ENCODE measurements at places on chromosomes 6 and 20.

GRCh38 chr20:41329435-41330342, 10.9 kb upstream of the LPIN3 start:
- DNase-seq = peak; percentile 95

- peak; percentile 44 for DNase-seq
These were observed 45.8 kb upstream of the ARID1B start for GRCh38 chr6:156731396-156731795.

- DNase-seq = no peak
These were observed 43.3 kb downstream of the MGME1 start for GRCh38 chr20:18011951-18012645.

DNA sequence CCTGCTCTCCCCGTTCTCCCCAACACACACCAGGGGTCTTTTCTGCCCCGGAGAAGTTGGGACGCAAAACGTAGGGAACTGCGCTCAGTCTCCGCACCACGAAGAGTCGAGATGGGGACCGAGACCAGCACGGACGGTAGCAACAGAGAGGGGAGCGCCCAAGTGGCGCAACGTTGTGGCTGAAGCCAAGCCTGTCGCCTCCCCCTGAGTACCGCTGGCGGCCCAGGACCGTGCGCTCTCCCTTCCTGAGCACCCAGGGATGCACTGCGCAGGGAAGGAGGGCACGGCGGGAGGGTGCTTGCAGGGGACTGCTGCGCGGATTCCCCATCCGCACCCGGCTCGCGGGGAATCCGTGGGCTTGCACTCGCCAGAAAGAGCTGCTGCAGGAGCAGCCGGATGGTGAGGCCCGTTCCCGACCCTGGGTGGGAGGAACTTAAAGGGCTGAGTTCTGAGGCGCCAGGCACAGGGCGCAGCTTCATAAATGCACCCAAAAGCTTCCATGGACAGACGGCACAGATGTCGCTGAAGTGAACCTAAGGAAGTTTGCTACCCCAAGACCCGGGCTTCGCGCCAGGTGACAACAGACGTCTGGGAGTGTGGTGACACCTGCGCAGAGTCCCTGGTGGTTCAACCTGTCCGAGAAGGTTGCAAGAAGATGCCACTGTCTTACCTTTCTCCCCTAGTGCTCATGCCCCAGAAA, 178.7 kb downstream of the TBXT start:
- no peak for DNase-seq

DNA sequence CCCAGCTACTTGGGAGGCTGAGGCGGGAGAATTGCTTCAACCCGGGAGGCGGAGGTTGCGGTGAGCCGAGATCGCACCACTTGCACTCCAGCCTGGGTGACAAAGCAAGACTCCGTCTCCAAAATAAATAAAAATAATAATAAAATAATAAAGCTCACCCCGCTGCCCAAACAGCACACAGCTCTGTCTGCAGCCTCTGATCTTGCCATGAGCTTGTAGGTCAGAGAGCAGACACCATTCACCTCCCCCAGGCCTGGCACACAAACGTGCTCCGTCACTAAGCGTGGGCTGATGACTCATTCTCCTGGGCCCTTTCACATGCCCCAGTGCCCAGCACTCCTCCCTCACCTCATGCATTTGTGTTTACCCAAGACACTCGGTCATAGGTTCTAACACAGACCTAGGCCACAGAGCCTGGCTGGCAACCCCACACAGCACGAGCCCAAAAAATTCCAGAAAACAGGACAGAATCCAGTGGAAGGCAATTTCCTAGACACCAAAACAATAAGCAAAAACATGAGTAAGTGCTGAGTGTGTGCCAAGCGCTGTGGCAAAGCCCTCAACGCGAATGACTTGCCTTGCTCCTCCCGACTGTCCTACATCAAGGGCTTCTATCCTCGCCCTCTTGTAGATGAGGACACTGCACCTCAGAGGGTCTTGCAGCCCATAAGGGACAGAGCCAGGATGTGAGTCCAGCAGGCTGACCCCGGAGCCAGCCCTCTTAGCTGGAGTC, 18.0 kb downstream of the ATP9A start:
- DNase-seq = peak; percentile 98

DNA sequence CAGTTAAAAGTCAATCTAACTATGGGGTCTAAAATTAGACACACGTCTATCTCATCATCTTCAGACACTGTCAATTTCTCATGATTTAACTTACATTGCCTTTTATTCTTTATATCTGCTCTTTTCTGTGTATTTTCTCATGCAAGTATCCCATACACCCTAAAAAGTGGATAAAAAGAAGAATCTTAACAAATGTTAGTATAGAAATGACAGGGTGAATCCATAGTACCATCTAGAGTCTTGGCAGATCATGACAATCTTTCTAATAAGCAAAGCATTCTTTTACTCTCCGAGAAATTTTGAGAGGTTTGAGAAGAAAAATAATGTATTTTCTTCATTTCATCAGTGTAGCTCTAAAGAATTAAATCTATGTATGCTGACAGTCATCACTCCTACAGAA, 382.7 kb downstream of the C6orf118 start:
- no peak for DNase-seq

DNA sequence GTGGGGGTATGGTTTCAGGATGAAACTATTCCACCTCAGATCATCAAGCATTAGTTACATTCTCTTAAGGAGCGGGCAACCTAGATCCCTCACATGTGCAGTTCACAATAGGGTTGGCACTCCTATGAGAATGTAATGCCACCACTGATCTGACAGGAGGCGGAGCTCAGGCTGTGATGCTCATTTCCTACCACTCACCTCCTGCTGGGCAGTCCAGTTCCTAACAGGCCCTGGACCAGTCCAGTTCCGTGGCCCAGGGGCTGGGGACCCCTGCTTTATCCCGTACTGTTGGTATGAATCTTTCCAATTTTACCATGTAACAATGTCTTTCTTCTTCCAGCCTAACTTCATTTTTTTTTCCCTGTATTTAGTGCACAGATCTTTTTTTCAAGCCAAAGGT, 94.9 kb downstream of the OGFRL1 start:
- DNase-seq = no peak

- no peak for DNase-seq
These were observed 272.0 kb upstream of the SOX4 start for GRCh38 chr6:21321531-21321930.

GRCh38 chr6:78322068-78322845, 545.1 kb upstream of the IRAK1BP1 start:
- no peak for DNase-seq

DNA sequence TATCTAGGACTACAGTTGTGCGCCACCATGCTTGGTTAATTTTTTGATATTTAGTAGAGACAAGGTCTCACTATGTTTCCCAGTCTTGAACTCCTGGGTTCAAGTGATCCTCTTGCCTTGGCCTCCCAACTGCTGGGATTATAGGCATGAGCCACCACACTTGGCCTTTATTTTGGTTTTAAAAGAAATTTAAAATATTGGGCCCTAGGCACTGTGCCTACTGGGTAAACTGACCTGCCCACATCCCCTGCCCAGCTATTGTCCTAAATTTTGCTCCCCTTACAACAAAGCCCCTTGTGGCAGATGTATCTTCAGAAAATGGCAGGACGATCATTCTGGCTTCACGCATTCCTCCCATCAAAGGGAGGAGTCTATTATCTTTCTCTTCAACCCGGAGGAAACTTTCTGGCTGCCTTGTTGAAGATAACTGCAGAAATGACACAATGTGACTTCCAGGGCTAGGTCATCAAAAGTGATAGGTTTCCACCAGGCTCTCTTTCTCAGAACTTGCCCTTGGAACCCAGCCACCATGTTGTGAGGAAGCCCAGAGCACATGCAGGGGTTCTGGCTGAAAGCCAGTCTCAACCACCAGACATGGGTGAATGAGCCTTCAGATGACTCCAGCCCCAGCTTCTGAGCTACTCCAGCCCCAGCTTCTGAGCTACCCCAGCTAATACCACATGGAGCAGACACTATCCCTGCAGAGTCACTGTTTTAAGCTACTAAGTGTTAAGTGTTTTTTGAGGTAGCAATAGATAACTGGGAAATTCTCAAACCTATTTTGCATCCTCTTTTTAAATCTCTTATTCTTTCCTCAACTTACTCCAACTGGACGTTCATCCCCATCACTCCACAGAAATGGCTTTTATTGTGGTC, 4.6 kb upstream of the GUCA1B start:
- DNase-seq = peak; percentile 83

GRCh38 chr6:116994447-116994846, 117.4 kb downstream of the RFX6 start:
- no peak for DNase-seq

DNA sequence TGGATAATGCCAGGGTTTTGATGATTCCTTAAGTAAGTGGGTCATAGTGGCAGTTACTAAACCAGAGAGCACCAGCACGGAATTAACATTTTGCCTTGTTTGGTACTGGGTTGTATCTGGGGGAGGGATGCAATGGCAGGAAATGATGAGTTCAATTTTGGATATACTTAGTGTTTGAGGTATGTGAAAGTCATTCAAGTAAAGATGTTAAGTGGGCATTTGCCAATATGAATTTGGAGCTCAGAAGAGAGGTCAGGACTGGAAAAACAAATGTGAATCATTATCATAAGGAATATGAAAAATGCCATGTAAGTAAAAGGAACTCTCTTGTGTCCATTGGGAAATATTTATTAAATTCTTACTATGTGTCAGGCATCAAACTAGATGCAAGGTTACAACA, 6.2 kb downstream of the PXT1 start:
- peak; percentile 25 for DNase-seq

DNA sequence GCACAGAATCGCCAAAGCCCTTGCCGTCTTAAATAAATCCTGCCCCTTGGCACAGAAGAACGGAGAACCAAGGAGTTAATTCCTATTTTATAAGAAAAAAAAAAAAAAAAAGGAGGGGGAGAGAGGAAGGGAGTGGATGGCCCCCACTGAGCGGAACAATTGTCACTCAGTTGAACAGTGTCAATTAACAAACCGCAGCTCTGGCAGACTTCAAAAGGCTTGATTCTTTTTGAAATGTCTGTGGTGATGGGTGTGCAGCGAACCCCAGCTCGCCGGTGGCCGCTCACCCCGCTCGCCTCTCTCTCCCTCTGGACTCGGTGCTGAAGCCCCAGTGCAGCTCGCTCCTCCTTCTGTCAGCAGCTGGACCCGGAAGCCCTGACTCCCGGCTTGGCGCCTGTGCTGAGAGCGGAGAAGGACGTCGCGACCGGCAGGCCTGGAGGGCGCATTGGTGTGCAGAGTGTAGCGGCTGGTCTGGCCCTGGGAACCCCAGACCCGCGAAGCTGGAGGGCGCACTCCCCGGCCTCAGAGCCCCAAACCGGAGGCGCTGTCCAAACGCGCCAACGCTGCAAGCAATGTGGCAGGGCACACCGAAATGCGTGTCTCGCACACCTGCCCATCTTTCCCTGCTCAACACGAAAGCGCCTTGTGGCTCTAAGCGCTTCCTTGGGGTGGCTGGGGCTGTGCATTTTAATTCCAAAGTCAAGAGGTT, 3.4 kb downstream of the LINC00237 start:
- peak; percentile 45 for DNase-seq

GRCh38 chr20:46928580-46929132, 34.0 kb downstream of the EYA2 start:
- peak; percentile 45 for DNase-seq

- no peak for DNase-seq
These were observed 100.9 kb upstream of the PRDM1 start for GRCh38 chr6:105985098-105985815.

DNA sequence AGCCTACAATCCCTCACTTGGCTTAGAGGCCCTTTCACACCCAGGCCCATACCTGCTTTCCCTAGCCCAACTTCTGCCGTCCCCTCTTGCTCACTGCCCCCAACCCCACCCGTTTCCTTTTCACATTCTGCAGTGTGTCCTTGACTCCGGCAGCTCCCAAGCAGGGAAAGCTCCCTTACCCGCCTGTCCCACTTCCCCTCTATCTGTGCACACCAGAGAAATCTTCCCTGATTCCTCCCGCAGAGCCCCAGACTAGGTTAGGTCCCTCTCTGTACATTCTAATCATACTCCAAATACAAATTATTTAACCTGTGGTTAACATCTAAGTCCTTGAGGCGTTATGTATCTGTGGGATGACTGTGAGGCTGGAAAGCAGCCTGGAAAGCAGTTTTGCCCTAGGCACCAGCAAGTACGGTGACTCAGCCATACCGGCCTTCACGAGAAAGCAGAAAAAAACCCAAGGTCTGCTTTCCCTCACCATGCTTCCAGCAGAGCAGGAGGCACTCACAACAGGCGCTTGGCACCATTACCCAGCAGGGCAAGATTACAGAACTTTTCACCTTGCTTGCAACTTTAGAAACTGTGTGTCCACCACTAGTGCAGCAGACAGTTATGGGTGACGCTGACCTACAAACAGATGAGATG, 22.3 kb downstream of the ELOVL5 start:
- peak; percentile 98 for DNase-seq

DNA sequence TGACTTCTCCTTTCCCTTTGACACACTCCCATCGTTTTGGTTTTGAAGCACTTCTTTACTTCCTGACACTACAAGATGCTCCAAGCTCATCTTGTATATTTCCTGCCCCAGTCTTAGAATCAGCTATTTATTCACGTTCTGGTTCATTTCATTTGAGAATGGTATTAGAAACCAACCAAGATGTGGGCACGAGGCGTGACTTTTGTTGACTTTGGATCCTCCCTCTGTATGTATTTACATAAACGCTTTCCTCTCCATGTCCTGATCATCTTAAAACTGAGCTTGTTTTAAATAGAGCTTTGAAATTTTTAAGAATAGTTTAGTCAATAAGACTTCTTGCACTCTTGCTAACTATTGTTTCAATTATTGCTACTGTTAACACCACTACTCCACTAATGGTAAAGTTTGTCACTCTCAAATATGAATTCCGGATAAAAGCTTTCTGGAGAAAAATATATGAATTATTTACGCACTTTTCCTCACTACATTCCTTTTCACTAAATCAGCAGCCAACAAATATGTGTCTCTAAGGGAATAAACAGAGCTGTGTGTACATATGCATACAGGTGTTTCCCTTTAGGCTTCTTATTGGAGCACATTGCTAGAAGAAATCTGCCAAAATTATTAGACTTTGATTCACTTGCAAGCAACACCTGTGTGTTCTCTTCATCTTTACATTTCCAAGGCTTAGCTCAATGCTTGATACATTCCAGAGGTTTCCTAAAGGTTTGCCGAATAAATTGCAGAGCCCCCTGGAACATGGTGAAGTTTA, 77.3 kb upstream of the TMEM244 start:
- no peak for DNase-seq

- no peak for DNase-seq
These were observed at the start of gene LIME1 for GRCh38 chr20:63735859-63736718. LIME1 (plus strand) TSS chr20:63736664; CDS start chr20:63737550, 886 bp downstream.

DNA sequence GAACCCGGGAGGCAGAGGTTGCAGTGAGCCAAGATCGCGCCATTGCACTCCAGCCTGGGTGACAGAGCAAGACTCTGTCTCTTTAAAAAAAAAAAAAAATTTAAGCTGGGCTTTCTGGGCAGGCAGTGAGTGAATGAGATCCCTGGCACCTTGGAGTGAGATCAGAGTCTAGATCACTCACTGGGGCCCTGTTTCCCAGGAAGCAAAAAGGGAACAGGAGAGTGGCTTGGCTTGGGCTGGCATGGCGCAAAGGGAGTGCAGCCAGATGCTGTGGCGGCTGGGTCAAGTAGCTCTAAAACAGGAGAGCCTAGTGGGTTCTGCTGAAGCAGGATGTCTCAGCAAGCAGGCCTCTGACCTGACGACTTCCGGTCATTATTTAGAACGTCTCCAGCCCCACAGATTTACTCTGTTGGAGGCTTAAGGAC, 10.4 kb downstream of the PLCG1 start:
- DNase-seq = no peak
